ENCODE measurements at places on chromosomes 1 and 21.

DNA sequence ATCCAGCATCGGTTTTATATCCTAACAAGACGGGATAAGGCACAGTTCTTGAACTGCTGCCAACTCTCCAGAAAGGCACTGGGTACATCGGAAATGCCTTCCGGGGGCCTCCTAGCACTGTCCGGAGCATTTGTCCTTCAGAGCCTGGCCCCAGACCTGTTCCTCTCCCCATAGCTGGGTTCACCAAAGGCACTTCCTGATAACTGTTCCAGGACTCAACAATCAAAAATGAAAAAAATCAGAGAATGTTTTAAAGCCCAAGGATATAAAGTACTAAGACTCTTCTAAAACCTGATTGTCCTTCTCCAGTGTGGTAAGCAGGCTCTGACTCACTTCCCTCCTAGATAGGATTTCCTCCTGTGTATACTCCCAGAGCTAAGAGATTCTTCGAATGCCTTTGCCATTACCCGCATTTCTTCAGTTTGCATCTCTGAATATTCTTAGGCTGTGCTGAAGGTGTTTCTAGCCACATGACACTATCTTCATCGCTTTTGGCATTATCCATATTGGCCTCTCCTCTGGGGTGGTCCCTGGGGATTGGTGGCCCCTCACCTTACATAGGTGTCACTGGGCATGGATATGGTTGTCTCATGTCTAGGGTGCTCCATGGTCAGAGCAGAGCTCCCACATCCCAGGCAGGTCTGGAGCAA lies 112.9 kb downstream of the ZBTB18 start:
- DNase-seq = peak; percentile 11

DNA sequence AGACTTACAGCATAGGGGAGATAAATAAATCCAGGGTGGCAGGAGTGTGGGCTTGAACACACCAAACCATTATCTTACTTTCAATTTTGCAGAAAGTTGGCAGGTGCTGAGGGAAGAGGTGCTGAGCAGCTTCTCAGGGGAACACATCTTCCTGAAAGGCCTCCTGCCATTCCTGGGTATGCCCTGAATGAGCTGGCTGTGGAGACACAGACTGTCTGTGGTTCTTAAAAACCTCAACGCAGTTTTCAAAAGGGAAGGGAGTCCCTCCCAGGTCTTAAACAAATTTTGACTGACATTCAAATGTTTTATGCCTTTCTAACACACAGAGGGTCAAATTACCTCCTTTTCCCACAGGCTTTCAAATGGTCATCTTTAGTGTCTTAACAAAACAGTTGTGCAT lies 166.9 kb downstream of the TNFSF18 start:
- no peak for DNase-seq

DNA sequence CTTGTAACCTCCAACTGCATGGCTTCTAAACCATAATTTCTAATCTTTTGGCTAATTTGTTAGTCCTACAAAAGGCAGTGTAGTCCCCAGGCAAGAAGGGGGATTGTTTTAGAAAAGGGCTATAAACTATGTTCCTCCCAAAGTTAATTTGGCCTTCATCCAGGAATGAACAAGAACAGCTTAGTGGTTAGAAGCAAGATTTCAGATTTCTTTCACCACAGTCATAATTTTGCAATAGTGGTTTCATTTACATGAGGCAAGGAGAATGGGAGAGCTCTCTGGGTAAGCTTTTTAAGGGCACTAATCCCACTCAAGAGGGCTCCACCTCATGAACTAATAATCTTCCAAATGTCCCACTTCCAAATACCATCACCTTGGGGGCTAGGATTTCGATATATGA lies 1353.9 kb downstream of the NCAM2 start:
- no peak for DNase-seq

- no peak for DNase-seq
Observed at GRCh38 chr1:167518331-167518700, at the start of gene CD247. CD247 (minus strand) TSS chr1:167518529; CDS start chr1:167518465, 64 bp downstream.

DNA sequence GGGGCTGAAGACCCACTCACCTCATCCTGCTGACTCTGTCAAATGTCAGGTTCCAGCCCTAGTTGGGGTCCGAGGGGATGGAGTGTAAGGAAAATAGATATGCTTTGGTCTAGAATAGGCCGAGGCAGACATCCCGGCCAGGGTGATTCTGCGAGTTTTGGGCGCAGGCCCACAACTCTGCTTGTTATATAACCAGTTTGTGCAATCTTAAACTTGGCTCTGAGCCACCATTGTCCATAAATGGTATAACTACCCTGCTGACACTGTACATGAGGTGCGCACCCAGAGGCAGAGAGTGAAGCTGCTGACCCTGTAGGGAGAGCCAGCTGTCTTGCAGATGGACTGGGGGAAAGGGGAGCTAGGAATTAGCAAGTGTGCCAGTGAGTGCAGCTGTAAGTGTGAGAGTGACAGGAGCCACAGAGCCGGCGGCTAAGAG lies 1388.8 kb downstream of the AMY1C start:
- no peak for DNase-seq

DNA sequence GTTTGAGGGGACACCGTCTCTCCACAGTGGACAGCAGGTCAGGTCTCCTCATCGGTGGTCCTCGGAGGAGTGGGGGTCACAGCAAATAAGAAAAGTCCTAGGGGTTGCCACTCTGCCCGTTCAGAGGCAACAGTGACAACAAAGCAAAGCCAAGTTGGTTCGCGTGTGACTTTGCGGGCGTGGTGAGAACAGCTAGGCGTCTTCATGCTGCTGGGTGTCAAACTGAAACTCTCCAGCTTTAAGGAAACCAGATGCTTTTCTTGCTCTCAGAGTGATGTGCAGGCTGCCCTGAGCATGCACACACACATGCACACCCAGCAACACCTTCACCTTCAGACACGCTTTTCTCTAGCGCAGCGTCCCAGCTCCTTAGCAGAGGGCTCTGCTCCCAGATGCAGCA lies 70.1 kb upstream of the ARHGEF16 start:
- no peak for DNase-seq

DNA sequence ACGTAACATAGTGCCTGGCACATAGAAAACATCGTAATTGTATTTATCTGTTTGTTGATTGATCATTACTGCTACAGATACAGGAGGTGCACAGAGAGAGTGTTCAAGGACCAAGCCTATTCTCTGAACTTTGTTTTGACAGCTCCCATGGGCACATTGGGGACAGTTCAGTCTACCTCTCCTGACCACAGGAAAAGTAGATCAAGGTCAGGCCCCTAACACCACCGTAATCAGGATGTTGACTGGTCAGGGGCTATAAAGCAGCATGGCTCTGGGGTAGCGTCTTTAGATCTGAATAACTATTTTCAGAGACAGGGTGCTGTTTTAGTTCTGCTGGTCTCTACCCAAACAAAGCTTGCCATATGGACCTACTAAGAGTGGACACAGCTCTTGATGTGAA lies 223.1 kb upstream of the IRF2BP2 start:
- no peak for DNase-seq

GRCh38 chr21:21715266-21715969 lies 717.2 kb downstream of the NCAM2 start:
- no peak for DNase-seq

- DNase-seq = no peak
Observed at GRCh38 chr1:157512036-157512969, 40.0 kb downstream of the FCRL5 start.

GRCh38 chr1:37478451-37478881 lies 4.1 kb downstream of the ZC3H12A start:
- no peak for DNase-seq

- DNase-seq = peak; percentile 11
Observed at GRCh38 chr21:17441370-17441769, 71.5 kb upstream of the CXADR start.

- no peak for DNase-seq
Observed at GRCh38 chr1:165893507-165893906, 66.1 kb downstream of the UCK2 start.

DNA sequence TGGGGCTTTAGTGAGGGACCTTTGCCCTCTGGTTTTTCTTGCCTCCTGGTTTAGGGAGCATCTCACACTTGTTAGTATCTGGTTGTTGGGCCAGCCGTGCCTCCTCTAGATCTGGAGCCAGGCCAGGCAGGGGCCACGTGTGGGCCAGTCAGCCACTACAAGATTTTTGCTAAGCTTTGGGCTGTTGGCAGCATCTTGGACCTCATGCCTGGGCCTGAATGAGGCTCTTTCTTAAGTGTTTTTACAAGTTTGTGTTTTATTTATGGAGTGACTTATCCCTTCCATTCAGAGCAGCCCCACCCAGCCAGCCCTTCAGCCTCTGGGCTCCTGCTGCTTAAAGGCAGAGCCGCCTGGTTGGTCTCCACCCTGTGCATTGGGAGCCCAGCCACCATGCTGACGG lies 1.6 kb upstream of the SH3BGRL3 start:
- DNase-seq = no peak

GRCh38 chr1:164602480-164603093 lies 43.6 kb downstream of the PBX1 start:
- peak; percentile 12 for DNase-seq

- peak; percentile 4 for DNase-seq
Observed at GRCh38 chr1:36203554-36204346, 20.5 kb upstream of the THRAP3 start.

GRCh38 chr1:219269171-219269570 lies 95.5 kb downstream of the LYPLAL1 start:
- no peak for DNase-seq

DNA sequence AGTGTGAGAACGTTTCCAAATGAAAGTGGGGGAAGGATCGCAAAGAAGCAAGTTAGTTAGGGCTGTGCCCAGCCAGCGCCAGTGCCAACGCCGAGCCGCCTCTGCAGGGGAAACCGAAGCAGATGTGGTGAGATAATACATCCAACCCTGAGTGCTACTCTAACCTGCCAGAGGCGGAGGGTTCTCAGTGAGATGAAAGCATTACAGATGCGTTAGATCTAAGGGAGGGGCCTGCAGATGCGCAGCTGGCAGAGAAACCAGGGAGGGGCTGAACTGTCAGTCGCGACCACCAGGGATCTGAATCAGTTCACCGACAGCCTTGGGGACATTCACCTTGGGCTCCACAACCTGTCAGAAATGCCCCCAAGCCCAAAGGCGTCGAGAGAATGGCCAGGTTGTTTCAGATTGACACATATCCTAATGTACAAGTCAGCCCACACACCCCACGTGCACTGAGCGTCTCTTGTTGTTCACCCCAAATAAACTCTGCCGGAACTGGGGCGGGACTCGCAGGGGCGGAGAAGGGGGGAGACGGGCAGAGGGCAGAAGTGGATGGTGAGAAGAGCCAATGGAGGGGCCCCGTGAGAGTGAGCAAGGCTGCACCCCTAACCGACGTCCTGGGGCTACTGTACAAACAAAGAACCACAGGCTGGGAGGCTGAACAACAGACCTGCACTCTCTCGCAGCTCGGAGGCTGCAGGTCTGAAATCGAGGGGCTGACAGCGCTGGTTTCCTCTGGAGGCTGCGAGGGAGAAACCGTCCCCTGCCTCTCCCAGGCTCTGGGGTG lies 8.7 kb upstream of the UMODL1 start:
- no peak for DNase-seq

- DNase-seq = no peak
Observed at GRCh38 chr1:87642581-87643221, 314.0 kb downstream of the LMO4 start.

DNA sequence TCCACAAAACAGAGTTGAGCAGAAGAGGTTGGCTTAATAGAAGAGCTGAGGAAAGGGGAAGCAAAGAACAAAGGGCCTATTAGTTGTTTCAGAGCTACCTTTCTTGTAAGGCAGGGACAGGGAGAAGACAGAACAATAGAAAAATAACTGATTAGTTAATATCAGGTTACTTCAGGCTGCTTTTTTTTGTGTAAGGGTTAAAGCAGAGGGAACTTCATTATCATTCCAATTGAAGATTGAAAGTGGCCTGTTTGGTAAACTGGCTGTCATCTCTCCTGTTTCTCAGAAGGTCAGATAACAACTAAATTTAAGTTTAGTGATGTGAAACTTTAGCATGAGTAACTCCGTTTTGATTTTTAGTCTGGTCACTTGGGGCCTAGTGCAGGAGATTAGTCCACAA lies 22.3 kb downstream of the CDC42 start:
- no peak for DNase-seq

DNA sequence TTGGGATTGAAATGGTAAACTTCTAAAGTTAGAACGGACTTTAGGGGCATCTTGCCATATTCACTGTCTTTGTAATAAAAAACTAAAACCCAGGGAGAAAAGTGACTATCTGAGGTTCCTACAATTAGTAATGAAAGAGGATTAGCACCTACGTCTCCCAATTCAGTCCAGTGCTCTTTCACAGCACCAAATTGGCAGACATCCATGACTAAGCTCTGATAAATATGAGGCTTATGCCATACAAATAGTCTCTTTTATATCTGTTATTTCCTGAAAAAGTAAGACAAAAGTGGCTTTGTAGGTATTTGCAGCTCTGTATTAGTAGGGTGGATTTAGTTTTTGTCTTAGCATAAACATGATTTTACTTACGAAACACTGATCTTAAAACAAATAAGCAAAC lies 315.0 kb upstream of the NRIP1 start:
- DNase-seq = no peak

DNA sequence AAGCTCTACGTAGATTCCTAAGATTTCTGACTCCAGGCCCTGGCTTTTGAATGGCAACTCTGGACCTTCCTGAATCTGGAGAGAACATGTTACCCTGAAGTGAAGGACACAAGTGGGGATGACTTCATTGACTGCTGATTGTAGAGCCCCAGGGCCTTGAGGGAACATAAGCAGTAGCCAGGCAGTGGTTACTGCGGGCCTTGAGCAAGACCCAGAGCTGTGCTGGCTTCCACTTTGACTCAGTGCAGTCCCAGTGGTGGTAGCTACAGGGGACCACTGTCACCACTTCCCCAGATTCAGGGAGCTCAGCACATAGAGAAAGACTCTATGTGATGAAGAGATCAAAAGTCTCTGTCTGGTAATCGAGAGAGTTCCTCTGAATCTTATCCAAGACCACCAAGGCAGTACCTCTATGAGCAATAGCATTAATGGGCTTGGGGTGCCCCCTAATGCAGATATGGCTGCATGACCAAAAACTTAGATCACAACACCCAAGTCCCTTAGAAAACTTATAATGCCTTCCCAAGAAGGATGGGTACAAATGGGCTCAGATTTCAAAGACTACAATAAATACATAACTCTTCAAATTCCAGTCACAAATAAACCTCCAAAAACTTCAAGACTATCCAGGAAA lies 1278.3 kb downstream of the AMY1C start:
- DNase-seq = no peak

- no peak for DNase-seq
Observed at GRCh38 chr21:31399591-31399990, 55.5 kb upstream of the TIAM1 start.

GRCh38 chr1:24150234-24151174 lies 7.6 kb upstream of the IL22RA1 start:
- peak; percentile 41 for DNase-seq

- peak; percentile 71 for DNase-seq
Observed at GRCh38 chr21:43645136-43645891, 14.0 kb downstream of the HSF2BP start.

DNA sequence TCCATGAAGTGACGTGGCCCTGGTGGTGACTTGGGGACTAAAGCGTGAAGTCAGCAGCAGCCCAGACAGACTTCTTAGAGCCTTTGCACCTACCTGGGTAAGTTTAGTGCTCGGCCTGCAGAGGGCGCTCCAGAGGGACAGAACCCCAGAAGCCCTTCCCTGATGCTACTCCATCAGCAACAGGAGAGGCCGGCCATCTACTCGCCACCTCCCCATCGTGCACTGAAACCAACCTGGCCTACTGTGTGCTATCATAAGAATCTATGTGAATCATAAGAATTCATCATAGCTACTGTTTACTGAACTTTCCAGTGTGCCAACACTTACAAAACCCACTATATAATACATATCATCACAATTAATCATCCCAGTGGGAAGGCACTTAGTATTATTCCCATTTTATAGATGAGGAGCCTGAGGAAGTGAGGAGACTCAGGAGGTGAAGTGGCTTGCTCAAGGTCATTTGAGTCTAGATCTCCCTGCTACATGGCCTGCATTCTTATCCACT lies 7.9 kb upstream of the EDN2 start:
- DNase-seq = no peak
